Stimulated activated naive B cell treated with anti-CD40 and anti-IgM and Interleukin-4, amounts not matched to agents 10 μg/mL and 1 μg/mL and 100 μg/mL, for 72 hours (primary cell): ENCODE measurements at places on chromosomes 3 and 15.

DNA sequence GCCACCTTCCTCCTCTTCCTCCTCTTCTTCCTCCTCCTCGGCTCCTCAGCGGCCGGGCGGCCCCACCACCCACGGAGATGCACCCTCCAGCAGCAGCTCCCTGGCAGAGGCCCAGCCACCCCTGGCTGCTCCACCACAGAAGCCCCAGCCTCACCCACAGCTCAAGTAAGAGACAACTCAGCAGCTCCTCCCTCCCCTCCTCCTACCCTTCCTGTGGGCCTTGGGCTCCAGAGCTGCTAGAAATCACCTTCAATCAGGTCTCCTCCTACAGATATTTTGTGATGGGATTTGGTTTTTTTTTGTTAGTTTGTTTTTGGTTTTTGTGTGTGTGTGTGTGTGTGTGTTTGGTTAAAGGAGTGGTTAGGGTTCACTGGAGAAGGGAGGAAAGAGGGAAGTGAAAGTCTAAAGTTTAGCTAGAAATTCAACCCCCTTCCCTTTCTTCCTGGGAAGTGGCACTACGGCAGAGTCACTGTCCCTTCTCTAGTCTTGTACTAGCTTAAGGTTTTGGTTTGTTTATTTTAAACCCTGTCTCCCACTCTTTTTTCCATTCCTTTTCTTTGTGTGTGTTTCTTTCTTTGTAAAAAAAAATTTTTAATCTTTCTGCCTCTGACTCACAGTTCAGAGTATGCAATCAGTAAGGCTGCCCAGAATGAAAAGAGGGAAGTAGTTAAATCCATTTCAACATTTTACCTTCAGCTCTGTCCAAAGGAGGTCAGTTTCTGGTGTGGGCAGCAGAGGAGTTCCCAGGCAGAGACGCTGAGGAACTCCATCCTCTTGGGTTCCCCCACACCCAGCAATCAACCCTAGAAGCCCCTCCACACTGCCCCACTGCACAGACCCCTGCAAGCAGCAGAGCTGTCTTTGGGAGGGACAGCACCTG lies 29.0 kb upstream of the TIMP4 start:
- DNase-seq, result peak; percentile 81

DNA sequence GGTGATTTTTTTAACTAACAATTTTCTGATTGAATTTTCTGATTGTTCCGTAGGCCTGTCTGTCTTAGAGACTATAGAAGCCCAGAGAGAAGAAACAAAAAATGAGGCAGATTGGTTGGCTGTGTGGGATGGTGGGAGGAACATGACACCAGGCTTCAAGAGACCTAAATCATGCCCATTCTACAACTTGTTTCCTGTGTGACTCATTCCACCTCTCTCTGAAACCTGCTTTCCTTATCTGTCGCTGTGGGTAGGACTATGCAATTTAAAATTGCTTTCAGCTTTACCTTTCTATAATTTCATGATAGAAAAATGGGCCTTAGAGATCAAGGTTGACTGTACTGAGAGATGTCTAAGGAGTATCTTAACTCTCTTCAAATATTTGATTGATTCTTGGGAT lies 44.5 kb downstream of the OXNAD1 start:
- DNase-seq, result no peak

- DNase-seq, result no peak
Observed at GRCh38 chr3:76096836-76097588, 311.7 kb upstream of the ZNF717 start.

DNA sequence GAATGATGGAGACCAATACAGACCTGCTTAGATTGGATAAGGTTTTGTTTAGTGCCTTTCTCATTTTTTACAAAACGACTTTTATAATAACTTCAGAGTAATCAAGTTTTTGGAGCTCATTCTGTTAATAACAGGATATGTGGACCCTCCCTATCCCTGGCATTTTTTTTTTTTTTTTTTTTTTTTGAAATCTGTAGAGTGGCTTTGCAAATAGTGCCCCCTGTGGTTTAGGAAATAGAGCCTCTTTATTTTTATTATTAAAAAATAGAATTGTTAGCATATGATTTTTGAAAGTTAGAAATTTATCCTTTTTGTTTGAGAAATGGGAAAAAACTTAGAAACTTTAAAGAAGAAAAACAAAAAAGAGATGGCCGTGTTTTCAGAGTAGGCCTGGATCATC lies 11.4 kb downstream of the SKIL start:
- DNase-seq, result no peak

GRCh38 chr3:141529717-141530414 lies 43.0 kb downstream of the RASA2 start:
- no peak for DNase-seq

- no peak for DNase-seq
Observed at GRCh38 chr15:47944637-47945288, 176.0 kb upstream of the SLC24A5 start.

GRCh38 chr3:15499536-15499935 lies 22.0 kb downstream of the COLQ start:
- DNase-seq, result no peak

DNA sequence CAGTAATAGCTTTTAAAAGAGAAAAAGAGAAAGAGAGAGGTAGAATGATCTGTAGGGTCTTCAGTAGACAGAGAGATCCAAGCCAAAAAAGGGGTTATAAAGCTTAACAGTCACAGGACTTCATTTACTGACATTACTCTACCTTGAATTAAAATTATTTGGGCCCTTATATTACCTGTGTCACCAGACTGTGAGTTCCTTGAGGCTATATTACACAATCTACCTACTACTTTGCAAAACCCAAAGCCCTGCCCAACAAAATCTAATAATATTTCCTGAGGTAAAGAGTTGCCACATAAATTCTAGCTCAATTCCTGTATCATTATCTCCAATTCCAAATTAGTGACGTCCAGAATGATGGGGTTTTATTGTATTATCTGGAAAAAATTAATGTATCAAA lies 1.9 kb downstream of the UBR1 start:
- DNase-seq, result no peak

DNA sequence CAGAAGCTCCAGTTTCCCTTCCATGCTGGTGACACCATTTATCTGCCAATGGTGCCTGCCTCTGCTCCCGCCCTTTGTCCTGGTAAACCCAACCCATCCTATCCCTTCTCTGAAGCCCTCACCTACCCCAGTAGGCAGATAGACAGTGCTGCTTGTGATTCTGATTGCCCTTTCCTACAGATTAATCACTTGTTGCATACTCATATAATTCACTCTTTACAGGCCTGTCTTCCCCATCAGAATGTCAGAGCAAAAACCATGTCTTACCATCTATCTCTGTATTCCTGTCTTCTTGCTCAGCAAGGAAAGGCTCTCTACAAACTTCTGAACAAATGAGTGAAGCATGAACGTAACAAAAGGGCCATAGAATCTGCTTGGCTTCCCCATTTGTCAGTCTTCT lies 47.9 kb downstream of the MRPS25 start:
- DNase-seq, result no peak
